ENCODE measurements at places on chromosomes 16 and 17.

GRCh38 chr16:46673320-46674013, 15.5 kb downstream of the VPS35 start:
- no peak for DNase-seq

DNA sequence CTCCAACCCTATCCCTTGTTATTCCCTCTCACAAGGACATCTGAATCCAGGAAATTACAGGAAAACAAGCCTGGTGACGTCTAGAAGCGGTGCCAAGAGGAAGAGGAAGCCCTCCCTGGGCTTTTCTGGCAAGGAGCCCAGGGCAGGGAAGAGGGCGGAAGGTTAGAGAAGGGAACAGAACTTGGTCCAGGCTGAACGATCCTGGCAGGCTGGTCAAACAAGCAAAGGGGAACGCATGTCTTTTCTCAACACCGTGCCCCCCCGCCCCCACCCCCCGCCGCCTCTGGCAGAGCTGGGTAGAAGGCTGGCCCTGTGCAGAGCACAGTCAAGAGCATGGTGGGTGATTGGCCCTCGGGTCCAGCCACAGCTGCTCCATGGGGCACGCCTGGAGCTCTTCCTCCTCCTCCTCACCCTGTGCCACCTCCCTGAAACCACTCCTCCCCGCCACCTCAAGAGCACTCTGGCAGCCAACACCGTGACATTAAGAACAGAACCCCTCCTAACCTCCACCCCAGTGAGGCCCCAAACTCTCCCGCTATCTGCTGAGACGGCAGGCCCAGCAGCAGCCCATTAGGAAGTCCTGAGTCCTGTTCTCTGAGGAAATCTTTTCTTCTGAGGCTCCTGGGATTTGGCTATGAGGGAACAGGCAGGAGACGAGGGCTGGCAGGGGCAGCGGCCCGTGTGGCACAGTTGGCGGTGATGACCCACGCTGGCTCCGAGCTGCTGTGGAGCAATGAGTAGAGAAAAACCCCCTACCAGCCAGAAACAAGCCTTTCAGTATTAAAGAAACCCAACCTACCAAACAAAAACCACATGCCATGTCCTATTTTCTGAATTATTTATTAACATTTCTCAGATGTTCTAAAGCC, 7.3 kb downstream of the C16orf86 start:
- DNase-seq, result no peak

DNA sequence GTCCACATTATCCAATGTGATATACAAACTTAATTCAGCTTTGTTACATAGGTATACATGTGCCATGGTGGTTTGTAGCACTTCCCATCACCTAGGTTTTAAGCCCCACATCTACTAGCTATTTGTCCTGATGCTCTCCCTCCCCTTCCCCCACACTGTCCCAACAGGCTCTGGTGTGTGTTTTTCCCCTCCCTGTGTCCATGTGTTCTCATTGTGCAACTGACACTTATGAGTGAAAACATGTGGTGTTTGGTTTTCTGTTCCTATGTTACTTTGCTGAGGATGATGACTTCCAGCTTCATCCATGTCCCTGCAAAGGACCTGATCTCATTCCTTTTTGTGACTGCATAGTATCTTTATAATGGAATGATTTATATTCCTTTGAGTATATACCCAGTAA, 196.7 kb downstream of the CDH11 start:
- no peak for DNase-seq

DNA sequence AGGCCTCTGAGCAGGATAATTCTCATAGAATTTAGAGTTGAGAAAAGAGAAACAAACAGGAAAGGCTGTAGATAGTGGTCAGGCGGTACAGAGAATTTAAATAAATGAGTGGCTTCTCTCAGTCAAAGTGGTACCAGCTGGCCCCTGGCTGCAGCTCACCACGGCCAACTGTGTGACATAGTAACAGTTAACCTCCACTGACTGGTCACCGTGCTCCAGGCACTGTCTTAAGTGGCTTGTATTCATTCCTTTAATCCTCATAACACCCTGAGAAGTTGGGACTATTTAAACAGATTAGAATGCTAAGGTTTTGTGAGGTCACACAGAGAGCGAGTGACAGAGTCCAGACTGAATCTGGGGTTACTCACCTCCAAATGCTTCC, 108.9 kb downstream of the GNAO1 start:
- no peak for DNase-seq

DNA sequence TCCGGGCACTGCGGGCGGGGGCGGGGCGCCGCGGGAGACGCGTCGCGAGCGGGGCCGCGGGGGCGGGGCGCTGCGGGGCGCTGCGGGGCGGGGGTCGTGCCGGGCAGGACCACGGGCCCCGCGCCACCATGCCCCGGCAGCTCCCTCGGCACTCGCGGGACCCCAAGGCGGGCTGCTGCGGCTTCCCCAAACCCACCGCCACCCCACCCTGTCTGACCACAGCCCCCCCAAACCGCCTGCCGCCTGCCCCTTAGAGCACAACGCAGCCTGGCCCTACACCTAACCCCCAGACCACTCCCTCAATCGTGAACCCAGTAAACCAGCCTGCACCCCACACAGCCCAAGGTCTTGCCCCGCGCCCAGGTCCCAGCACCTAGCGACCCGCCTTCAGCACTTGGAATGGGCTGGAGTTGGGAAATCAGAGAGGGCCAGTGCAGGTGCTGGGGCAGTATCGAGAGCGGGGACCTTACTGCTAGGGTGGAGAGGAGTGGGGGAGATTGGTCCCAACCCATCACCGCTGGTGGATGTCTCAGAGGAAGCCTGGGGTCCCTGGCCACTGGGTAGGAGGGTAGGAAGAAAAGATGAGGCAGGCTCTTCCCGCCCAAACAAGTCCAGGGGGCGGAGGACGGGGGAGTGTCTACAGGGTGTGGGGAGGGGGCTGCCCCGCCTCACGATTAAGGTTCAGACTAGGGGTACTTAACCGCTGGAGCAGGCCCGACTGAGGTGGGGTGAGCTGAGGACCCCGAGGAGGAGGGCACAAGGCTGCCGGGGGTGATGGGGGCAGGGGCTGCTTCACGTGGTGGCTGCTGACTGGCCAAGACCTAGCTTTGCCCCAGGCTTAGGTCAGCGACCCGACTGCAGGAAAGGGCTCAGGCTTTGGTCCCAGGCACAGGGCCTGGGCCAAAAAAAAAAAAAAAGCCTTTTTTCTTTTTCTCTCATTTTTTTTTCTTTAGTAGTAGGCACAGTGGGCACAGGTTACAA, 539 bp upstream of the VAMP2 start:
- DNase-seq, result no peak

- DNase-seq, result no peak
Measured at GRCh38 chr16:82031116-82032084, 3.7 kb upstream of the HSD17B2 start.

DNA sequence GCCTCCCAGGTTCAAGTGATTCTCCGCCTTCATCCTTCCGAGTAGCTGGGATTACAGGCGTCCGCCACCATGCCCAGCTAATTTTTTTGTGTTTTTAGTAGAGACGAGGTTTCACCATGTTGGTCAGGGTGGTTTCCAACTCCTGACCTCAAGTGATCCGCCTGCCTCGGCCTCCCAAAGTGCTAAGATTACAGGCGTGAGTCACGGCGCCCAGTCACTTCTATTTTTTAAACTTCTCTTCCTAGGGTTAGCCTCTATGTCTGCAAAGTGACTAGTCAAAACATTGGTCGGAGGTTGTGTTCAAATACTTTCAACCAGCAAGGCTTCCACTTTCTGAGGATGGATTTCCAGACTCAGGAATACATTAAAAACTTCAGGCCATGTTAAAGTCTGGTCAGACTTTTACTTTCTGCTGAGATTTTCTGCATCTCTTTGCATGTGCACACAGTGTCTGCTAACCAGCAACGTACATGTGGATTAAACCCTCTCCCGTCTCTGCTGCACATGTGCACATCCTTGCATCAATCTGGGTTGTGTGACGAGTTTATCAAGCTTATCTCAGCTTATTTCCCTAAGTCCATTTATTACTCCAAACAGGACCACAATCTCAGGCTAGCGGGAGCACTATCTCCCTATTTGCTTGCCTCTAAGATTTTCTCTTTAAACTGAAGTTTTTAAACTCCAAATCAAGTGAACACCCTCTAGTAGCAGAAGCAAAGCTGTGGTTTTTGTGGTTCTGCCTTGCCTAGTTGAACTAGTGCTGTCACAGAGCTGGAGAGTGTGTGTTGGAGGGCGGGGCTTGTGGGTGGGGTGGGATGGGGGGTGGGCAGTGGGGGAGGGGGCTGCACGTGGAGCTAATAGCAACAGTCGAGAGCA, 525.2 kb upstream of the GOT2 start:
- no peak for DNase-seq

Measured in GM04503 (cell line).